ENCODE measurements at places on chromosomes 7 and 10.

GRCh38 chr10:96073722-96074121 is 30.3 kb downstream of the CCNJ start:
- H3K4me1 ChIP-seq, result no peaks in the 10 kb centered on the region
- H3K4me3 ChIP-seq, result no peak overlapping the region
- no peaks in the 10 kb centered on the region for H3K36me3 ChIP-seq

DNA sequence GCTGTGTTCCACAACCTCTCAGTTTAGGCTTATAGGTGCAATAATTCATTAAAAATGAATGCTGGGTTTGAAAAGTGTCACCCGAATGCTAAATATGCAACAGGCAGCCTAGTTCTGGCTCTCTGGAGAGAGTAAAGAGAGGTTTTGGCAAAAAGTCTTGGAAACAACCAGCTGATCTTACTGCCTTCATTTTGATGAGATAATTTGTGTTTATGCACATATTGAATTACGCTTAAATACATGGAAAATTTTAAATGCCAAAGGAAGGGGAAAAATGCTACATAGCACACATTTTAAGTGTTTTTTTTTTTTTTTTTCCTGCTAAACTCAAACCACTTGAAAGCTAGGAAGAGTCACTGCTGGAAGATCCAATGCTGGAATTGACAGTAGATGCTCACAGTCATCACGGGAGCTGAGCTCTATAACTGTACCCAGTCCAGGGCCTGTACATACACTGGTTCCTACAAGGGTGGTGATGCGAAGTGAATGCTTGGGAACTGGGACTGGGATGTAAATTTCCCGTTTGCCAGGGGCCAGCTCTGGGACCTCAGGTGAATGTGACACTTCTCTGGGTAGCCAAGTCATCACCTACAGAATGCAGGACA is 151.5 kb downstream of the PFKFB3 start:
- no peak overlapping the region for H3K4me3 ChIP-seq
- no peaks in the 10 kb centered on the region for H3K27me3 ChIP-seq
- no peak overlapping the region for H3K27ac ChIP-seq
- H3K4me1 ChIP-seq, result no peaks in the 10 kb centered on the region
- no peak for DNase-seq

- no peak overlapping the region for H3K27ac ChIP-seq
- peaks cover 8% of the 10 kb centered on the region for H3K4me1 ChIP-seq
- no peak for DNase-seq
- no peaks in the 10 kb centered on the region for H3K27me3 ChIP-seq
- H3K36me3 ChIP-seq, result peaks cover 48% of the 10 kb centered on the region
- H3K4me3 ChIP-seq, result no peak overlapping the region
Measured at GRCh38 chr10:69403519-69403918, 13.2 kb downstream of the TACR2 start.

GRCh38 chr7:47516985-47517600 is 64.8 kb downstream of the TNS3 start:
- DNase-seq, result no peak
- H3K27ac ChIP-seq, result no peak overlapping the region
- no peaks in the 10 kb centered on the region for H3K27me3 ChIP-seq
- no peaks in the 10 kb centered on the region for H3K36me3 ChIP-seq

DNA sequence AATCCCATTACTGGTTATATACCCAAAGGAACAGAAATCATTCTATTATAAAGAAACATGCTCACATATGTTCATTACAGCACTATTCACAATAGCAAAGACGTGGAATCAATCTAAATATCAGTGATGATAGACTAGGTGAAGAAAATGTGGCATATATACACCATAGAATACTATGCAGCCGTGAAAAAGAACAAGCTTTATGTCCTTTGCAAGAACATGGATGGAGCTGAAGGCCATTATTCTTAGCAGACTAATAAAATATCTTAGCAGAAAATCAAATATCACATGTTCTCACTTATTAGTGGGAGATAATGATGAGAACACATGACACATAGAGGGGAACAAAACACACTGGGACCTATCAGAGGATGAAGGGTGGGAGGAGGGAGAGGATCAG is 38.8 kb downstream of the CAPZA2 start:
- no peaks in the 10 kb centered on the region for H3K4me1 ChIP-seq
- H3K27me3 ChIP-seq, result no peaks in the 10 kb centered on the region
- H3K36me3 ChIP-seq, result peaks cover 8% of the 10 kb centered on the region
- no peak overlapping the region for H3K27ac ChIP-seq
- DNase-seq, result no peak
- H3K4me3 ChIP-seq, result no peak overlapping the region

DNA sequence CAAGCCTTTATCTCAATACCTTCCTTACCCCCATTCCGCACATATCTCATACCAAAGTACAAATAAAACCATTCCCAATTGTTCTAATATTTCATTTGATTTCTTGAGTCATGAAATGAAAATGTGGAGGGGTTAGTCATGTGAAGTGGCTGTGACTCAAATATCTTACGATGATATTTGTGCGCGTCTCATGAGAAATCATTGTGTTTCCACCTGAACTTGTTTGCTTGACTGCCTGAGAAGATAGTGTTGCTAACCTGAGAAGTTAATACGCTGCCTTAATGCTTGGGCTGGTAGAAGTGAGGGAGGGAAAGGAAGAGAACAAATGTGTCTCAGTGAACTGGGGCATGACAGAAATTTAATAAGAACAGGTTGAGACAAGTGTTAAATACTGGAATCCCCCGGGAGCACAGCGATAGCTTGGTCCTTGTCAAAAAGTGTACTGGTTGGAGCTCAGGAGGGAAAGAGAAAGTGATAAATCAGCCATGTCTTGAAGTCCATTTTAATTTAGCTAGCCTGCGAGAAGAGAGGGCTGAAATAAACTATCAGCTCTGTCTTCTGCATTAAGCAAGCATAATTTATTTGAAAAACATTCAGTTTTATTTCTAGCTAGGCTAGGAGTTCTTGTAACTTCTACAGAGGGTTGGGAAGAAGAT is 7.2 kb upstream of the EPHA1 start:
- H3K27ac ChIP-seq, result no peak overlapping the region
- H3K4me3 ChIP-seq, result no peak overlapping the region
- peaks cover 3% of the 10 kb centered on the region for H3K4me1 ChIP-seq
- peaks cover 26% of the 10 kb centered on the region for H3K36me3 ChIP-seq
- no peaks in the 10 kb centered on the region for H3K27me3 ChIP-seq
- no peak for DNase-seq

- H3K27ac ChIP-seq, result no peak overlapping the region
- no peaks in the 10 kb centered on the region for H3K36me3 ChIP-seq
- H3K27me3 ChIP-seq, result no peaks in the 10 kb centered on the region
Measured at GRCh38 chr10:80277567-80278250, 11.7 kb downstream of the MAT1A start.

DNA sequence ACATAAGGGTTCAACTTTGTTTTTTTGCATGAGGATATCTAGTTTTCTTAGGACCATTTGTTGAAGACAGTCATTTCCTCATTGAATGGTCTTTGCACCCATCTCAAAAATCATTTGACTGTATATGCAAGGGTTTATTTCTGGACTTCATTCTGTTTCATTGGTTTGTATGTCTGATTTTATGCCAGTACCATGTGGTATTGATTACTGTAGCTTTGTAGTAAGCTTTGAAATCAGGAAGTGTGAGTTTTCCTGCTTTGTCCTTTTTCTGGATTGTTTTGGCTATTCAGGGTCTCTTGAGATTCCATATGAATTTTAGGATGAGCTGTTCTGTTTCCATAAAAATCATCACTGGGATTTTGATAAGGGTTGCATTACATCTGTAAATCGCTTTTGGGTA is 63.9 kb downstream of the SND1 start:
- H3K4me1 ChIP-seq, result no peaks in the 10 kb centered on the region
- H3K27ac ChIP-seq, result no peak overlapping the region
- peaks cover 3% of the 10 kb centered on the region for H3K36me3 ChIP-seq
- no peak for DNase-seq

GRCh38 chr7:121837462-121837861 is 35.5 kb upstream of the PTPRZ1 start:
- no peak for DNase-seq
- H3K36me3 ChIP-seq, result no peaks in the 10 kb centered on the region
- no peaks in the 10 kb centered on the region for H3K4me1 ChIP-seq
- H3K4me3 ChIP-seq, result no peak overlapping the region

DNA sequence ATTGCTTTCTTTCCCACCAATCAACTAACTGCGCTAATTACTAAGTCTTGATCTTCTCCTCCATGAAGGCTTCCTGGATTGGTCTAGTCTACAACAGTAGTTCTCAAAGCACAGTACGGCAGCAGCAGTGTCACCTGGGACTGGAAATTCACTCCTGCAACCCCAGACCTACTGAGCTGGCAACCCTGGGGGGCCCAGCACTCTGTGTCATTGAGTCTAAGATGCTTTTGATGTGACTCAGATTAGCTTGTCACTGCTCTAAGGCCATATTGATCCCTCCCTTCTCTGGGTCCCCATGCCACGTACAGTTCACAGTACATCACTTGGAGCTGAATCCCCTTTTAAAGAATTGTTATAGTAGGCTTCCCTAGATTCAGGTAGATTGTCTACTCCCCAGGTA is 65.7 kb upstream of the KMT2C start:
- no peak overlapping the region for H3K27ac ChIP-seq
- H3K36me3 ChIP-seq, result no peaks in the 10 kb centered on the region
- no peaks in the 10 kb centered on the region for H3K27me3 ChIP-seq

DNA sequence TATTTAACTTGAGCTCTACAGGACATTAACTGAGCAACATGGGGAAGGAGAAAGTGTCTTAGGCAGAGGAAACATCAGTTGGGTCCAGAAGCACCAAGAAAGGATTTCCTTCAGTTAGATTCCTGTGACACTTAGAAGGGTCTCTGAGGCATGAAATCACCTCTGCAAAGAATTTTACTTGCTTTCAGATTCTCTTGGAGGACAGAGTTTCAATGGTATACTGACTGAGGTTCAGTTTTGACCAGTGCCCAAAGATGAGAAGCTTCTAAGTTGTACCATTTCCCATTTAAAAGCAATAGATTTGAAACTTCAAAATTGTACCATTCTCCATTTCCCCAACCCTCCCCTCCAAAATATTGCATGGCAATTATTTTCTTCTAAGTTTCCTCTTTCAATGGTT is 102.4 kb downstream of the CHCHD3 start:
- H3K4me1 ChIP-seq, result no peaks in the 10 kb centered on the region
- no peaks in the 10 kb centered on the region for H3K36me3 ChIP-seq
- no peak for DNase-seq
- H3K27me3 ChIP-seq, result no peaks in the 10 kb centered on the region
